ENCODE measurements at places on chromosomes 3 and 15. TPM values are rescaled to one million over a fixed set of nuclear protein-coding genes. Genes with fewer than 3 reads are reported as not detected.

The TAGLN3 gene
- total RNA-seq: 1.6 TPM

The BUB1B gene
- 157 TPM for total RNA-seq

The CLDN11 gene
- 0.35 TPM for total RNA-seq

The DVL3 gene
- 135 TPM for total RNA-seq

The TGM5 gene
- total RNA-seq: not detected

The KLHL6 gene
- 0.04 TPM for total RNA-seq

The CLSTN2 gene
- 5.0 TPM for total RNA-seq

The SKOR1 gene
- total RNA-seq: 1.1 TPM

The TMEM108 gene
- 0.49 TPM for total RNA-seq

DNA sequence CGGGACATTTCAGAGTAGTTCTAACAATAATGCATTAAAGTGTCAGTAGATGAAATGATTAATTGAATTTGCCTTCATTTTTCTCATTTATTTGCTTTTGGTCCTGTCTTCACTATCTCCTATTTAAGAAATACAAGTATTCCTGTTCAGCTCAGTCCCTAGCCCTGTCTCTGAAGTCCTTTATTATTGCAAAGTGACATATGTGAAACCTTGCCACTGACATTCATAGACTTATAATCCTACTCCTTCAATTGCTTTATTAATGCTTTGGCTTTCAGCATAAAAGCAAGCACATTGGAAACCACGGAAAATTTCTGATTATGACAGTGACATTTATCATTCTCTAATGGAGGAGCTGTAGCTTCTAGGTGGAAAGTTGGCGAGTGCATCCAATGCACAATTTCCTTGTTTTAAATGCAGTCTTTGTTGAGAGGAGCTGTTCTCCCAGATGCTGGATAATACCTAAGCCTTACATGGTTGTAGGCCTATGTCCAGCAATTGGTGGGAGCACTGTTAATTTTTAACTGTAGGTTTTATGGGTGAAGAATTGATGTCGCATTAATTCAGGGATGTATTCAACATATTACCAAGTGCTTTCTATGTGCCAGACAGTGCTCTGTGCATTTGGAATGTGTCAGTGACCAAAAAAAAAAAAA is 337.8 kb downstream of the FEZF2 start:
- no peak for DNase-seq

DNA sequence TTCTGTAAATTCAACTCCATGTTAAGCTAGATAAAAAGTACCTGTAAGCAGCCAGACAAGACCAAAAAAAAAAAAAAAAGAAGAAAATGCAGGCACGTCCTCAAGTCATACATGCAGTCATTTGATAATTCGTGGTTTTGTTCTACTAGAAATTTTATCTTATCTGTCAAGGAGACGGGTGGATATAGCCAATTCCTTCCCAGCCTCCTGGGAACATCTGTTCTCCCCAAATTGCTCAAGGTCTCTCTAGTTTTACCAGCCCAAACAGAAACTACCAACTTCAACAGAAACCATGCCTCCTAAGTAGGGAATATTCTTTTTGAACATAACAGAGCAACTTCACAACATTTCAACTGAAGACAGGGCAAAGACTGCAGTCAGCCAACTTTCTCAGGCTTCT is 19.5 kb downstream of the RYK start:
- peak; percentile 77 for DNase-seq

- DNase-seq: no peak
Observed at GRCh38 chr15:42784705-42785104, 47.8 kb upstream of the CDAN1 start.

- DNase-seq: no peak
Observed at GRCh38 chr3:11835028-11835639, 11.6 kb downstream of the TAMM41 start.

GRCh38 chr3:69201658-69202057 is 79.3 kb upstream of the LMOD3 start:
- no peak for DNase-seq

DNA sequence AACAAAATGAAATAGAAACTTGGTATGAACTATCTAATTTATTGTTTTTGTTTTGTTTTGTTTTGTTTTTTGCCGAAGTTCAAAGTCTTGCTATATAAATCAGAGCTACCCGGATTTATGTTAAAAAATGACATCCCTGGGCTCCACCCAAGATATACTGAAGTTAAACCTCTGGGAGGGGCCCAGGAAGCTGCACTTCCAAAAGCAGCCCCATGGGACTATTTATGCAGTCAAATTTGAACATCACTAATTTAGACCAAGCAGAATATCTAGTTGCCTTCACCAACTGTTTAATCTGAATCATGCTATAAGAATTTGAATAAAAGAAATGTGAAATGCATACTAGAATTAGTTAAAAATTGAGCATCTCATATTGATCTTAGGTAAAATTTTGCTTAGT is 32.2 kb downstream of the PEX5L start:
- DNase-seq: no peak

- DNase-seq: no peak
Observed at GRCh38 chr3:39343076-39343717, 13.7 kb downstream of the CCR8 start.

GRCh38 chr15:99170476-99171065 is 65.7 kb downstream of the SYNM start:
- DNase-seq: no peak

- DNase-seq: no peak
Observed at GRCh38 chr3:158766364-158766763, 34.1 kb upstream of the RARRES1 start.

DNA sequence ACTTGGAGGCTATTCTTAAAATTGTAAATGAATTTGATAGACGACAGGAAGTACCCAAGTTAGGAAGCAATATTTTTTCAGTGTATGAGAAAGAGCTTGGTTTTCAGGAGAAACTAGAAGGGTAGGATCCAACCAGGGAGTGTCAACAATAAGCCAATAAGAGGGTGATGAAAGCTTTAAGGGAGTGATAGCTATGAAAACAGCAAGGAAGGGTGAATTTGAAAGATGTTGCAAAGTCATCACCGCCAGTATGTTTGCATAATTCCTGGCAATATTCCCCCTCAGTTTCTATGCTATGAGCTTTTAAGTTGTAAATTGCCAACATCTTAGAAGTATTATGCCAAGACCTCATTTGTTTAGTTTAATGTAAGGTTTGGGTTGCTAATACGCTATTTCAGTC is 11.8 kb upstream of the CSTA start:
- DNase-seq: peak; percentile 35

DNA sequence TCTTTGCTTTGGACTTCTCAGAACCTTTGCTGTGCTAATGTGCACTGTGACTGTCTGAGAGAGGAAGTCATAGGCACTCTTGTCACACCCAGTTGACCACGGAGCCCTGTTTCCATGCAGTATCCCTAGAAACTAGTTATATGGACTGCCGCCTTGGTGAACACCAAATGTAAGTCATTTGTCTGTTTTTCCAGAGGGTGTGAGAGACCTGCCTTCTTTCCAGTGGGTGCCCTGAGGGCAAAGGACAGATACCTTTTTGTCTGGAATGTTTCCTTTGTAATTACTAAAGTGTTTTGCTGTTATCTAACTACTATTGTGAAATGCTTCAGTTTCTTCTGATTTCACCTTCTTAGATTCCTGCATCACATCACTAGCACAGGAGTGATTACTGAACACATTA is 91.8 kb downstream of the LARS2 start:
- DNase-seq: no peak

GRCh38 chr3:157487339-157487738 is 15.9 kb downstream of the VEPH1 start:
- peak; percentile 69 for DNase-seq

GRCh38 chr3:4805662-4806061 is 173.6 kb upstream of the BHLHE40 start:
- no peak for DNase-seq

- peak; percentile 86 for DNase-seq
Observed at GRCh38 chr3:14289590-14290461, 111.2 kb downstream of the LSM3 start.

DNA sequence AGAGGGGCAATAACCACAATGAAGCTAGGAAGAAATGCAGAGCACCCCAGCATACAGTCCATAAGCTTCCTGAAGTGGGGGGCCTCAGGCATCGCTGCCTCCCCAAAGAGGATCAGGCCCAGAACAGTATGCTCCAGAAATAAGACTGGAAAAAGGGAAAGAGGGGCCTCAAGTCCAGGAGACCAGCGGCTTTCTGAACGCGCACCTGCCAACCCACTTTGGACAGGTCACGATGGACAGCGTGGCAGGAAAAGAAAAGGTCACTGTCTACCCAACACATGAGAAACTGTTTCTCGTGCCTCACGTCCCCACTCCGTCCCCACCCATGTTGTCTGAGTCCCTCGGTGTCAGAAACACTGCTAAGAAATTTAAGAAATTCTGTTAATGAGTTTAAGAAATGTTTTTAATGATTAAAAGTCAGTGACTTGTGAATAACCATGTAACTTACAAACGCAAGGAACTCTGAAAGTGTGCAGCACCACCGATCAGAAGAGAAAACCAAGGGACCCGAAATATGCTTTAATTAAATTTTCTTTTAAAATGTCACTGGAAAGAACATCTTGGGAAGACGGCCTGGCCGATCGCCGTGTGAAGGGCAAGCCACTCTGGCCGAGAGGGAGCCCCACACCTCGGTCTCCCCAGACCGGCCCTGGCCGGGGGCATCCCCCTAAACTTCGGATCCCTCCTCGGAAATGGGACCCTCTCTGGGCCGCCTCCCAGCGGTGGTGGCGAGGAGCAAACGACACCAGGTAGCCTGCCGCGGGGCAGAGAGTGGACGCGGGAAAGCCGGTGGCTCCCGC is 1.7 kb upstream of the PPARG start:
- peak; percentile 45 for DNase-seq

DNA sequence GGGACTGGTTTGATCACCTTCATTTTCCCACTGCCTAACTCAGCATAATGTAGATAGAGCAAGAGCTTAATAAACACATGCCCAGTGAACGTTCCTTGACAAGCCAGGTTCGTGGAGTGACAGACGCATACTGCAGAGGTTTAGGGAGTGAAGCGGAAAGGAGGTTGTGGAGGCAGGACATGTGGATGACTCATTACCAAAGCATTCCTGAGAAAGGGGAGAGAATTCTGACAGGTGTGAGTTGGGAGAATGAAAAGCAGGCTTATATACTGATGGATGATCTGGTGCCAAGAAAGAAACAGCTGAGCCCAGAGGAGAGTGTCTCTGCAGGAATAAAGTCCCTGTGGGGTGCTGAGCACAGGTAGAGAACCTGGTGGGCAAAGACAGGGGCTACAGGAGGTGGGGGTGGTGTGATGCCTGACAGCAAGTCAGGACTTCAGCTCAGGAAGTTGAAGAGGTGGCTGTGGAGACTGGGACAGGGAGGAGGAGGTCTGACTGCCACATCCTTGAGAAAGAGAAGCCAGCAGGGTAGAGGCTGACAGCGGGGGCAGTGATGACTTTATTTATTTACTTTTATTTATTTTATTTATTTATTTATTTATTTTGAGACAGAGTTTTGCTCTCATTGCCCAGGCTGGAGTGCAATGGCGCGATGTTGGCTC is 2.4 kb upstream of the RPL29 start:
- no peak for DNase-seq

DNA sequence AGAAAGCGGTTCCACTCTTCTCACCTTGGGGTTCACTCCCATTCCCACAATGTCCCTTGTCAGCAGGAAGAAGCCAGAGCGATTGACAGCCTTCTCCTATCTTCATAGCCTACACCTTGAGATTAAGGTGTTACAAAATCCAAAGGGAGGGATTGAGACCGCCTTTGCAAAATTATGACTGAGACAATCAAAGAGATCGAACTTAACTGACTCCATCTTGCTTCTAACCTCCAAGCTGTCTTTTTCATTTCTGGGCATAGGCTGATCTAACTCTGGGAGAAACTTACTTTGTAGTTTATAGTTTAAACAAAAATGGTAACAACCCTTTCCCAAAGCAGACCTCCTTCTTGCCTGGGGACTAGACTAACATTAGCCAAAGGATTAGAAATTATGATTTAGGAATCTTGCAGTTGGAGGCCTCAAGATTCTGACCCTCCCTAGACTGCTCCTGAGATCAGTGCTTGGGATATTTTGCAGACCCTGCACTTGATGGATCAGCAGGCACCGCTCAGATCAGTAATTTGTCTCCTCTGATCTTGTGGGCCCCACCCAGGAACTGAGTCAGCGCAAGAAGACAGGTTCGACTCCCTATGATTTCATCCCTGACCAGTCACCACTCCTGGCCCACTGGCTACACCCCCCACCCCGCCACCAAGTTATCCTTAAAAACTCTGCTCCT is 40.0 kb downstream of the PAQR5 start:
- no peak for DNase-seq

DNA sequence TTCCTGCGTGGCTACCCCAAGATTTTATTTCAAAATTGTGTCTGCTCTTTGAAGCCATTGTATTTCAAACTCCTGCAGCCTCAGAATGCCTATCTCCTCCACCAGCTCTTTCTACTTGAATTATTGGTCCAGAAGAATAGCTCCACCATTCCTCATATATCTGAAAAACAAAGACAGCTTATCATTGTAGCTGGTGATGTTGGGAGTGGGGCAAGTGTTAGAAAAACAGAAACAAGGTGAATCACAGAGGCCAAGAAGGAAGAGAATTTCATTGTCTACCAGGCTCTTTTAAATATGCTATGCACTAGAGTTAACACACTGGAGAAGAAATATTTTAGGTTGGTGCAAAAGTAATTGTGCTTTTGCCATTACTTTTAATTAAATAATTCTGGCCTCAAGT is 307.9 kb upstream of the ROPN1 start:
- DNase-seq: no peak

DNA sequence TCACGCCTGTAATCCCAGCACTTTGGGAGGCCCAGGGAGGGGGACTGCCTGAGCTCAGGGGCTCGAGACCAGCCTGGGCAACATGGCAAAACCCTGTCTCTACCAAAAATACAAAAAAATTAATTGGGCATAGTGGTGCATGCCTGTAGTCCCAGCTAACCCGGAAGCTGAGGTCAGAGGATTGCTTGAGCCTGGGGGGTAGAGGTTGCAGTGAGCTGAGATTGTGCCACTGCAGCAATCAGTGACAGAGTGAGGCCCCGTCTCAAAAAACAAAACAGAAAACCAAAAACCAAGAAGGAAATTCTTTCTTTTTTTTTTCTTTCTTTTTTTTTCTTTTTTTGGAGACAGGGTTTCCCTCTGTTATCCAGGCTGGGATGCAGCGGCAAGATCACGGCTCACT is 3.5 kb downstream of the SPATA12 start:
- DNase-seq: no peak

GRCh38 chr15:94456226-94456625 is 224.9 kb downstream of the MCTP2 start:
- no peak for DNase-seq

GRCh38 chr3:52123106-52123725 is 31.0 kb downstream of the POC1A start:
- peak; percentile 80 for DNase-seq

DNA sequence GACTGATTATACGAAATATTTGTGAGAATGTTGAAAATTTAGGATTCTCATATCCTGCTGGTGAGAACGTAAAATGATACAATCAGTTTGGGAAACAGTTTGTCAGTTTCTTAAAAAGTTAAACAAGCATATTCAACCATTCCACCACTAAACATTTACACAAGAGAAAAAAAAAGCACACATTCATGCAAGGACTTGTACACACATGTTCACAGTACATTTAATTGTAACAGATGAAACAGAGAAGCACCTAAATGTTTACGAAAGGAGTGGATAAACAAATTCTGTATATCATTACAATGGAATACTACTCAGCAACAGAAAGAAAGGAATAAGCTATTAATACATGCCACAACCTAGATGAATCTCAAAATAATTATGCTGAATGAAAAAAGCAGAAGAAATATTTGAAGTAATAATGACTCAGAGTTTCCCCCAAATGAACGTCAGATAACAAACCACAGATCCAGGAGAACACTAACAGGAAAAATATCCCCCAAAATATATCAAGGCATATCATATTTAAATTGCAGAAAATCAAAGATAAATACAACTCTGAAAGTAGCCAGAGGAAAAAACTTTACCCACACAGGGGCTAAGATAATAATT is 14.3 kb downstream of the ANKRD28 start:
- no peak for DNase-seq

- DNase-seq: peak; percentile 46
Observed at GRCh38 chr3:186406669-186407635, 44.9 kb upstream of the DGKG start.

All from cardiac muscle cell (in vitro differentiated cells and primary cell).